Activated CD8-positive, alpha-beta memory T cell treated with anti-CD3 and anti-CD28 coated beads for 4 hours (primary cell): ENCODE measurements at places on chromosomes 7 and 10.

DNA sequence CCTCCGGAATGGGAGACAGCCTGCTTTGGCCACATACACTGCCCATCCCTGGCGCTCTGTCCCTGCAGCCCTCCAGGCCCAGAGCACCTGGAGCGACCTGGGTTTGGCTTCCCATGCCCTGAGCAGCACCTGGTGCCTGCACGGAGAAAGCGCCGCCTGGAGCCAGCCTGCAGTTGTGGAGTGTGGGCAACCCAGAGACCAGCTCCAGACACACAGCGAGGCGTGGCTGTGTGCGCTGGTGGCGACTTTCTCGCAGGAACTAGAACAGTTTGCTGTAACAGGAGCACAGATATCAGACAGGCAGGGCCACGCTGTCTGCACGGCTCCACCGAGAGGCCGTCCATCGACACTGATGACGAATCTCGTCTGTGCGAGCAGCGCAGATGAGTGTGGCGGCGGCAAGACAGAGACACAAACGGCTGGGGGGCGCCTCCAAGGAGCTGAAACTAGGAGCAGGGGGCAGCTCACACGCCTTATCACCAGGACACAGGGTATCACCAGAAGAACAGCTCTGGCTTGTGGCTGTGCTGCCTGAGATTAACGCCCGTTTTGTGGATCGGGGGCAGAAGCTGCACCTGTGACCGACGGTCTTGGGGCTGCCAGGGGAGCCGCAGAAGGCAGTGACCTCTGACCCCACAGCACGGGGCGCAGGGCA lies 275.3 kb downstream of the DNAJB6 start:
- DNase-seq: no peak

DNA sequence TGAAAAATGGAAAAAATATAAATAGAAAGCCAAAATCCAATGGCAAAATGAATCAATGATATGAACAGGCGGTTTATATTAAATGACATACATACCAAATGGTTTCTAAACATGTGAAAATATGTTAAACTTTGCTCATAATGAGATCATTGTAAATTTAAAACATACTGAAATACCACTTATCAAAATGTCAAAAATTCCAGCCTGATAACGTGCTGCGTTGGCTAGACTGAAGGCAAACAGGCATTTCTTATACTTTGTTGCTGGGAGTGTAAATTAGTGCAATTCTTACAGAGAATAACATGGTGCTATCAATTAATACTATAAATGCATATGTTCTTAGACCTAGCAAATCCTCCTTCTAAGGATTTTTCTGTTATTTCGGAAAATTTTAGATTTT lies 225.8 kb upstream of the FAM3C start:
- no peak for DNase-seq

DNA sequence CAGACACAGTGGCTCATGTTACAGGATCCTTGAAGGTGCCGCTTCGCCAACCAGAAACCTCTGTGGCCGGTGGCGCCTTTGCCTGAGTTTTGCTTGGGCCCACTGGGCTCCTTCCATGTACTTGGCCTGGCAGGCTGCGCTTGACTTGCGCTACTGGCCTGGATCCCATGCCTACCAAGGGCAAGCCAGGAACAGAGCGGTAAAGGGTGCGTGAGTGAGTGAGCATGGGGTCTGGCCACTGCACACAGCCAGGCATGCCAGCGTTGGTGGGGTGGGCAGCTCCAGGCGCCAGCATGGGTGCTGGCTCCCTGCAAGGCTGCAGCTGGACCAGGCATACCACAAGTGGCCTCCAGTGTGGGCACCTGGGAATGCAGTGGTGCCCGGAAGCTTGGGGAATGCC lies 16.3 kb upstream of the TSPAN15 start:
- DNase-seq: no peak

GRCh38 chr10:109467551-109467950 lies 455.8 kb downstream of the XPNPEP1 start:
- no peak for DNase-seq

- DNase-seq: no peak
Observed at GRCh38 chr10:28897617-28898464, 220.5 kb downstream of the BAMBI start.

GRCh38 chr10:21290499-21291160 lies 234.9 kb downstream of the SKIDA1 start:
- DNase-seq: no peak

DNA sequence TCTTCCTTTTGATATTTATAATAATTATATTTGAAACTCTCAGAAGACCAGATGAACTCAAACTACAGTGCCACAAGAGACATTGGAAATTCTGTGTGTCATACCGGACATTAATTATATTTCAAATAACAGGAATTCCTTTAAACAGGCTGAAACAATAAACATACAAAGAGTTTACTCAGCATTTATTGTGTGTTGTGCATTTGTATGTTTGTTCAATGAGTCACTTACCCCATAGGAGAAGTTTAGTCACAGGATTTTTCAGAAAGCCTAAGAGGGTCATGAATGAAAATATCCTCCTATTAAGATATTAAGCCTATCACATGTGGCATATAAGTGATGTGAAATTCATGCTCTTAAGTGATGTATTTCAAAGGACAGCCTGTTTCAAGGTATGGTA lies 566.8 kb downstream of the CNTNAP2 start:
- DNase-seq: no peak

DNA sequence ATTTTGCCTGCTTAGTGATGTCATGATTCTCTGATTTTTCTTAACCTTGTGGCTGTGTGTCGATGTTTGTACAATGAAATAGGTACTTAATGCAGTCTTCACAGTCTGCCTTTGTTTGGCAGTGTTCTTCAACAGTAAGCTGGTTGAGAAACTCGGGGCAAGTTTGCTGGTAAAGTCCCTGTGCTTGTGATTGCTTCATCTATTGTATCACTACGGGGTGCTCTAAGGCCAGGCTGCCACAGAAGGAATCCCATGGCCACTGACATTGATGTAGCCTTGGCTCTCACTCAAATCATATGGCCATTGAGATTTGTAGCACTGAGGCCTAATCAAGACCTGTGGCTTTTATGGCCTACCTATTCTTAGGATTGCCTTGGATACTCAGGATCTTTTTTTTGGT lies 33.5 kb upstream of the PRSS37 start:
- DNase-seq: no peak

DNA sequence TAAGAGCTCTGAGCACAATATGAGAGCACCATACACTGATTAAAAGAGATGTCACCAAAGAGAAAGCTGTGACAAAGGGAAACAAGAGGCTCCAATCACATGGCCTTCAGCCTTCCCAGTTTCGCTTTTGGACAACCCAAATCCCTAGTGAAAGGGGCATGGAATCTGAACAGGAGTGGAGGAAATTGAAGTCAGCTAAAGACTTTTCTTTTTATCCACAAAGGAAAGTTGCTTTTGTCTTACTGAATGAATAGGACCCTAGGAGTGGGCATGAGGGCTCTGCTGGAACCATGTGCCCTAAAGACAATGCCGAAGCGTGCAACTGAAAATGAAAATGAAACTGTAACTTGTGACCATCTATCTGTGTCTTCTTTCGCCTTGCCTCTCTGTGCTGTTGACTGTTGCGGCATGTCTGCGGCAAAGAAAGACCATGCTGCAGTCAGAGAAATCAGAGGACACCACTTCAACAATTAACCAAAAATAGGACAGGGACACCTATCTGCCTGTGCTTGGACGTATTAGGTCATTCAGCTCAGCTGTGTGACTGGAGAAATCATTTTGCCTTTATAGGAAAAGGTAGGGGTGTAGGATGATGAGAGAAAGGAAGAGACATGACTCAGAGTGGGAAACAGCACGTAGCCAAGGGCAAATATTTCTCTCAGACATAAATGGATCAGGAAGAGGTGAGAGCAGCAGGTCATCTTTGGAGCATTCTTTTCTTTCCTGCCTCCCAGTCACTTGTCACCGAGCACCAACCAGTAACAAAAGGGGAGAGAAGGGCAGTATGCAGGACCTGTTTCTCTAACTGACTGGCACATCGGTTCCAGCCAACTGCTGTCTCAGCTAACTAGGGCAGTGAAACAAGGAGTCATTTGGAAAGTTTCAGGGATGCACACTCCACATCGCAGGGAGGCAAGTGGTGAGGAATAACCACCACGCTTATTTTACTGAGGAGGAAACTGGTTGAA lies 12.3 kb downstream of the CAV2 start:
- DNase-seq: no peak

- no peak for DNase-seq
Observed at GRCh38 chr7:42233171-42233570, 3.8 kb downstream of the GLI3 start.

DNA sequence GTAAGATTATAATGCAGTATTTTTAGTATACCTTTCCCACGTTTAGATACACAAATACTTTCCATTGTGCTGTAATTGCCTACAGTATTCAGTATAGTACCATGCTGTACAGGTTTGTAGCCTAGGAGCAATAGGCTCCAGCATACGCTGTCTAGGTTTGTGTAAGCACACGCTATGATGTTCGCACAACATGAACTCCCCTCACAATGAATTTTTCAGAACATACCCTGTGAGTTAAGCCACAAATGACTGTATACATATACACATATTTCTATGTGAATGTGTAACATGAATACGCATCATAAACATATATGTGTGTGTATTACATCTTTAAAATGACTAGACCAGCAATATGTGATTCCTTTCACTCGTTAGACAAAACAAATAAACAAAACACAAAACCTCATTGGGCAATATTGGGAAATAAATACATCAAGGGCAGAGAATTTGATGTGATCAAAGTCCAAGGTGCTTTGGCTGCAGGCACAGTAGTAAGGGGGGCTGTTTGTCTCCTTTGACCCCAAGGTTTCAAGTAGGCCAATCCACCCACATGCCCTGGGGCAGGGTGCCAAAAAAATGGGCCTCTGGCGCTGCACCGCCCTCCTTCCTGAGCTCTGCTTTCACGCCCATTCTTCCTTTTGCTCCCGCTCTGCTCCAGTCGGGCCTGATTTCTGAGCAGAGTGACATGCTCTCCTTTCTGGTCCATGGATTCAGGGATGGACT lies 33.9 kb downstream of the CHN2 start:
- no peak for DNase-seq

DNA sequence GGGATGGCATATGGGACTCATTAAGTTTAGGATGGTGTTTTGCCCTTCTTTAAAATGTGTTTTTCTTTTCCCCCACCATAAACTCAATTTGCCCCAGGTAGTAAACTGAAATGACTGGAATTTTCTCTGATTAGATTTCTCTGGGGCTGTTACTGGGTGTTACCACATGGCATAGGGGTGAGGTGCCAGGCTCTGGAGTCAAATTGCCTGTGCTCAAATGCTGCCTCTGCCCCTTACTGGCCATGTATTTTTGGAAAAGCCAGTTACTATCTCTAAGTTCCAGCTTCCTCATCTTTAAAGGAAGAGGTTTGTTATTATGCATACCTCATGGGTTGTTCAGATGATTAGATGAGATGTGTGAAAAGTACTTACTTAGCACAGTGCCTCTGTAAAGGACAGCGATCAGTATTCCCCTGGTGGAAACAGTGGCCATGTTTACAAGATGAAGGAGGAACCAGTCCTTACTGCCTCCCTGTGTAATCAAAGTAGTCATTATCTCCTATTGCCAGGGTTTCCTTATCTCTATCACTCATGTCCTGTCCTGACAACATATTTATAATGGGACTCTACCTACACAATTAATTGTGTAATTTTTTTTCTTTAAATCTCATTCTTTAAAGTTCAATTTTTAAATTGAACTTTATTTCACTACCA lies 352.0 kb downstream of the KCNMA1 start:
- no peak for DNase-seq

GRCh38 chr10:80032503-80032902 lies 46.0 kb upstream of the TMEM254 start:
- no peak for DNase-seq

- DNase-seq: no peak
Observed at GRCh38 chr10:131882151-131882550, 18.7 kb upstream of the PPP2R2D start.

DNA sequence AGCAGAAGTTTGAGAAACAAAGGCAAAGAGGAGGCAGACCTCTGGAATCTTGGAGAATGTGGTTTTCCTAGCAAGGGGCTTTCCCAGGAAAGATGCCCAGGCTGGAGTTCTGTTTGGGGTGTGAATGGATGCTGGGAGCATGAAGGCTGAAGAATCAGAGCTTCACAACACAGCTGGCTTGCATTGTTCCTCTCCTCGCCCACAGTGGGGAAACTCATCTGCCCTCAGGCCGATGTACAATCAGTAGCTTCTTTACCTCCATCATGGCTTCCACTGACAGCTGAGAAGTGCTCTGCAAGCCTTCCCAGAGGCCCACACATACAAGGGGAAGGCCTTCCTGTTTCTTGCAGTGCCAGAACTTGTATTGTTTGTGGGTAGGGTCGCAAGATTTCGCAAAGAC lies 90.8 kb upstream of the HECTD2 start:
- DNase-seq: no peak

DNA sequence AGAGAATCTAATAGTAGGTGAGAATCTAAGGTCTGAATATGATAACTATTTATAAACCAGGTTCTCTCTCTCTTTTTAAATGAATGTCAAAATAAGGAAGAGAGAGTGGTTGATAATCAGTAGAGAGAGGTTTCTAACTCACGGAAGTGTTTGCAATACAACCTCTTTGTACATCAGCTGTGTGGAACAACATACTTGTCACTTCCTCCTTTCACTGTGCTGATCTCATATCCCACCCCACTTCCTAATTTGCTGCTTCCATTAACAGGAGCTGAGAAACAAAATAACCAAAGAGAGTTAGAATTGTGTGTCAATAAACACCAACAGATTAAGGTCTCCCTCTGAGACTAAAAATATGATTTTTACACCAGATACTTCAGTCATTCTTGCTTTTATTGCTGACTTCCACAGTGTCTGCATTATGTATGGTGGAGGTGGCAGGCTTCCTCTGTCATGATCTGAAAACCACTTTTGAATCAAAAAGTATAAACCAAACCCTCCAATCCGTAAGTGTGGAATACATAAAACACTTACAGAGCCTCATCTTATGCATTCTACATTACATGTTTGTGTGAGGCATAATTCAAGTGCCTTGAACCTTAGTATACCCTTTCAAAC lies 25.0 kb downstream of the CACUL1 start:
- no peak for DNase-seq

GRCh38 chr7:84446991-84447480 lies 252.4 kb upstream of the SEMA3A start:
- no peak for DNase-seq

DNA sequence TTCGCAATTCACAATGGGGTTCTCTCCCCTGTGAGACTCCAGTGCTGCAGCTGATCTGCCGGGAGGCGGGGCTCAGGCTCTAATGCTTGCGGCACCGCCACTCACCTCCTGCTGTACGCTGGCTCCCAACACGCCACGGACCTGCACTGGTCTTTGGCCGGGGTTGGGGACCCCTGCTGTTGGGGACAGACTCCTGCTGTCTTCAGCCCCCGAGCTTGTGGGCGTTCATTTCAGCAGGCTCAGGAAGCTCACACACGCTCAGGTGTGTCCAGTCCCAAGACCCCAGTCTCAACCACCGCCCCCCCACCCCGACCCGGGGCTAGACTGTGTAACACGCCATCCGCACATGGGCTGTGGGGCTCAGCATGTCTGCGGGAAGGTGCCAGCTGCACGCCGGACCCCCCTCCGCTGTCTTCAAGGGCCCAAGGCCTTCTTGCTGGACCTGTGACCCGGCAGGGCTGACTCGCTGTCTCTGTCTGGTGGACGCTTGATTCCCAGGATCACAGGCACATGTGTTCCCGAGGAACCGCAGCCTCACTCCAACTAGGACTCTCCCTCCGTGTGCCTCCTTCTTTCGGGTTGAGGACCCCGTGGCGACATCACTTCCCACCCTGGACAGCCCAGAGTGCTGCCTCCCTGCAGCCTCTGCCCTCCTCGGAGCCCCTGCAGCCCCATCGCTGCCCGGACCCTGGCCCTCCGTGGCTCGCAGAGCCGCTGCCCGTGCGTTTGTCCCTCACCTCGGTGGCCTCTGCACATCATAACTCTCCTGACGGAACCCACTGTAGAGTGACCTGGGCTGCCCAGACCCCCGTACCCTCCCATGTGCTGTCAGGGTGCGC lies 106.4 kb downstream of the DNAJB6 start:
- no peak for DNase-seq
